Stimulated activated naive CD4-positive, alpha-beta T cell (primary cell): ENCODE measurements at places on chromosomes 11 and 22.

- DNase-seq = no peak
These were observed 3.6 kb upstream of the CCND1 start for GRCh38 chr11:69637198-69637940.

DNA sequence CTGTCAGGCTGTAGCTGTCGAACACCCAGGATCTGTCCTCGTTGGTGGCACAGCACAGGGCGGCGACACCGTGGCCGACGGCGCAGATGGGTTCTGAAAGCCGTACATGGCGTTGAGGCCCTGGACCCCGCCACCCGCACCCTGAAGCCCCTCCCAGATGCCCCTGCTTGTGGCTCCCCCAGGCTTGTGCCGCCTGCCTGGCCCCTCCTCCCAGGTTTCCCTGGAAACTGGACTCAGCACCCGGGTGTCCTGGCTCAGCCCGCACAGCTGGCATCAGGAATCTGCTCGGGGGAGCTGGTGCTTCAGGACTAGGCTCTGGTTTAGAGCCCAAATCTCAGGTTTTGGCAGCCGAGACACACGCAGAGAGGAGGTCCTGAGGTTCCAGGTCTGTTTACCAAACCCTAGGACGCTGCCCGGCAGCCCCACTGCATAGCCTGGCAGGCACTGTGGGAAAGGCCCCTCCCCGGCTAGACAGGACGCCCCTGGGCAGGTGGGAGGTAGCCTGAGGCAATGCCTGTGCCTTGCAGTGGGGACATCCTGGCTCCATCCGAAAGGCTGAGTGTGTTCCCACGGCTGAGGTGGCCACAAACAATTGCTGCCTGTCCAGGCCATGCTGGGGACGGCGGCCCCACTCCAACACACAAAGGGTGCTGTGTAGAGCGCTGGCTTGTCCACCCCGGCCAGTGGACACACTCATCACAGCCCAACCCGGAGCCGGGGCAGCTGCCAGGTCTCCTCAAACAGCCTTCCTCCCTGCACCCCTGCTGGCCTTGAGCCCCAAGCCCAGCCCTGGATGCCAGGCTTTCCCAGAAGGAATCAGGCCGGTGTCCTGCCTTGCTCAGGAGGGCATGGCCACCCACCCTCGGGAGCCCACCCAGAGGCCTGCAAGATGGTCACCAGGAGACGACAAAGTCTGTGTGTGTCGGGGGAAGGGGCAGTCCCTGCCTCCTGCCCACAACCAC lies 4.6 kb downstream of the GATD1 start:
- no peak for DNase-seq

DNA sequence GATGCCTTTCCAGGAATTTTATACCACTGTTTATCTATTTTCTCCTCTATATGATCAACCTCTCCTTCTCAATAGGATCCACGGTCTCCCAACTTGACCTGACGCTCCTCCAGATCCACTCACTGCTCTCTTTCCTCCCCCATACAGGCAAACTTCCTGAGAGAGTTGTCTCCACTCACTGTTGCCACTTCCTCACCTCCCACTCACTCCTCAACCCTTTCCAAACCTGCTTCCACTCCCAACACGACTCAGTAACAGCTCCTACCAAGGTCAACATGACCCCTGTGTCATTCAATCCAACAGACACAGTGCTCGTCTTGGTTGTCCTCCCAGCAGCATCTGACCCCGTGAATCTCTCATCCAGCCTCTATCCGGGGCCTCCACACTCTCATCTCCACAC lies 3.1 kb downstream of the APBB1 start:
- DNase-seq = no peak

- no peak for DNase-seq
These were observed 89.3 kb downstream of the BCR start for GRCh38 chr22:23269441-23270211.

- no peak for DNase-seq
These were observed 36.2 kb downstream of the DLG2 start for GRCh38 chr11:85590848-85591483.

DNA sequence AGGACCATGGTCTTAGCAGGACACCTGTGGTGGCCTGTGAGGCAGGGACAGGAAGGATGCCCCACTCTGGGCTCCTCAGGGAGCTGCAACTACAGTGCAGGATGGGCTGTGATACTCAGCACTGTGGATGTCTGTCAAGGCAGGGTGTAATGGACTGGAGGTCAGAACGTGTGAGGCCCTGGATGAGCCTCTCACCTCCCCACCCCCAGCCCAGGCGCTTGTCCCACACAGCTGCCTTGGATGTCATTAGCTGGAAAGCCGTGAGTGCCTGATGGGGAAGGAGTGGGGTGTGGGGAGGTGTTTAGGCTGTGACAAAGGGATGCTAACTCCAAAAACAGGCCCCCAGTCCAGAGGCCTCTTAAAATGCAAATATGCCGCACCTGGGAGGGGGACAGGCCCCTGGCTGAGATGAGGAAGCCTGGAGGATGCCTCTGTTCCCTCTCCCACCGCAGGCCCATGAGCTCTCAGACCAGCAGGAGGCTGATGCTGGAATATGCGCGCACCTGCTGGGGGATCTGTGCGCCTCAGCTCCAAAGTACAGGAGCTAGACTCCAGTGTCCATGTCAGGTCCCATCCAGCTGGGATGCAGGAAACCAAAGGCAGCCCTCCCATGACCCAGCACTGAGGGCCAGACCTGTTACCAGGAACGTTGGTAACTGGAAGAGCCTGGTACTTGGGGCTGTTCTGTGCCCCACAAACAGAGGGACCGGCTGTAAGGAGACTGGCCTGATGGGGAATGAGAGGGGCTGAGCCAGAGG lies 25.1 kb downstream of the RSPH14 start:
- DNase-seq = no peak

- no peak for DNase-seq
These were observed 13.6 kb downstream of the MRPL21 start for GRCh38 chr11:68889948-68890446.

DNA sequence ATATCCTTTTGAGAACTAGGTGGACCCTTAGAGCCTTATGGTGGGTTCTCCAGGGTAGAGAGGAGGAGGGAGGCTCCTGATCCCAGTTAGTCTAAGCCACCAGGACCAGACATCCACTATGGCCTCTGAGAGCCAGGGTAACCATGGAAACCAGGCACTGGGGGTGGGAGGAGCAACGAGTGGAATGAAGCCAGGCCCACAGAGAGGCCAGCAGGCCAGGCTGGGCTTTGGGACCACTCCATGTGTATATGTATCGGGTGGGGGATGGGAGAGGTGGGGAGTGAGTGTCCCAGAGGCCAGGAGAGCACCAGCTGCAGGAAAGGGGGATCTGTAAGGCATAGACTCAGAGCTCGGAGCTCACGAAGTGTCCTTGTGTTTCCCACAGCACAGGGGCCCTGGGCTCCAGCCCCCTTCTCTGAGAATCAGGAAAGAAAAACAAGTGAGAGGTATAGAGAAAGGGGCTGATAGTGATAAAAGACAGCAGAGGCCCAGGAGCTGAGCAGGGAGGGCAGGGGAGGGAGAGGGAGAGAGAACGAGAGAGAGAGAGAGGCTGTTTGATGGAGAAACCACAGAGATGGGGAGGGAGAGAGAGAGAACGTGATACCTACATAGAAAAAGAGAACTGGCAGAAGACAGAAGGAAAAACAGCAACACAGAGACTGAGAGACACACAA lies 15.5 kb upstream of the TSPAN18 start:
- no peak for DNase-seq

GRCh38 chr11:119344291-119345010 lies 2.1 kb downstream of the MFRP start:
- DNase-seq = no peak

DNA sequence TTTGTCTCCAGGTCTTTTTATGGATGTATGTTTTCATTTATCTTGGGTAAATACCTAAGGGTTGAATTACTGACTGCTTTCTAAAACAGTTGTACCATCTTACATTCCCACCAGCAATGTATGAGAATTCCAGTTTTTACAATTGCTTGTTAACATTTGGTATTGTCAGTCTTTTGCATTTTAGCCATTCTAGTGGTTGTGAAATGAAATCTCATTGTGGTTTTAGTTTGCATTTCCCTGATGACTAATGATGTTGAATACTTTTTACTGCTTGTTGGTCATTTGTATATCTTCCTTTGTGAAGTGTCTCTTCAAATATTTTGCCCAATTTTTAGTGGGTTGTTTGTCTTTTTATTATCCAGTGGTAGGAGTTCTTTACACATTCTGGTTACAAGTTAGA lies 92.8 kb downstream of the ARFGAP2 start:
- DNase-seq = no peak

GRCh38 chr11:47536915-47537314 lies 16.0 kb downstream of the CELF1 start:
- no peak for DNase-seq

DNA sequence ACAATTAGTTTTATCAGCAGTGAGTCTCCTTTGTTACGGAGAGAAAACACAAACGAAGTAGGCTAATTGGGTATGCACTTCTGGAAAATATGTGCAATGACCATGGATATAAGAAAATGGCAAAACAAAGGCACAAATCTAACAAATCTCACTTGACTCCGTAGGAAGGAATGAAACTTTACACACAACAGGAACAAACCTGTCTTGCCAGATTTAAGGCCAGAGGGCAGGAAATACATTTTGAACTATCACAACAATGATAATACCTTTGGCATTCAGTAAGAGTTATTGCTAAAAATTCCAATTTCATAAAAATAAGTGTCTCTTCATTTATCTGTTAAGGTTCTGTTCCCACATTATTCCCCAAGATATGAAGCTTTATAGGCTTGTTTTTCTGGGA lies 36.6 kb downstream of the SLC25A17 start:
- DNase-seq = no peak

DNA sequence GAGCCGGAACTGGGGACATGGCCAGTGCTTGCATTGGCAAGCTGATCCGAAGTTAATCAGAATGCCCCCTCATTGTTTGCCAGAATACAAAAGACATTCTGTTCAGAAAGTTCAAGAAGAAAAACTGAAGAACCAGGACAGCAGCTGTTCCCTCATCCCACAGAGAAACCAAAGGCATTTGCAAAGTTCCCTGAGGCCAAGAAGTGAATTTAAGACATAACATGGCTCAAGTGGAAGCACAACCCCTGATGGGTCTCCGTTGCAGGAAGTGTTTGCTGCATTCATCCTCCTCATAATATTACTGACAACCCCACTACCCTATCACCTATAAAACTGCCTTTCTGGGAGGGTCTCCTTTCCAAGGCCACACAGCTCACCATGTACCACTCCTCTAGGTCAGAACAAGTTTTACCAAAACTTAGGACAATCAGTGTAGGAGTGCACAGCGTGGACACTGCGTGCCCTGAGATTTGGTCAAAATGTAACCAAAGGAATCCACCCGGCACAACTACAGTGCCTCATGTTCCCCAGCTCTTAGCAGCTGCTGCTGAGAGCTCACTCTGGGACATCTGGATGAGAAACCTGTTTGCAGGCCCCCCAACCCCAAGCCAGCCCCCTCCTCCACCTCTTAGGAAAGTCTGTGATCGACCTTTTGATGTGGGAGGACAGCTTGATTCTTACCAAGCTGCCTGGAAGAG lies 101.6 kb upstream of the AKIP1 start:
- DNase-seq = no peak

GRCh38 chr22:25760848-25761595 lies 19.0 kb downstream of the MYO18B start:
- no peak for DNase-seq

- DNase-seq = no peak
These were observed 10.4 kb downstream of the KIRREL3 start for GRCh38 chr11:126989942-126990715.

- no peak for DNase-seq
These were observed 6.1 kb downstream of the THY1 start for GRCh38 chr11:119416606-119417580.

DNA sequence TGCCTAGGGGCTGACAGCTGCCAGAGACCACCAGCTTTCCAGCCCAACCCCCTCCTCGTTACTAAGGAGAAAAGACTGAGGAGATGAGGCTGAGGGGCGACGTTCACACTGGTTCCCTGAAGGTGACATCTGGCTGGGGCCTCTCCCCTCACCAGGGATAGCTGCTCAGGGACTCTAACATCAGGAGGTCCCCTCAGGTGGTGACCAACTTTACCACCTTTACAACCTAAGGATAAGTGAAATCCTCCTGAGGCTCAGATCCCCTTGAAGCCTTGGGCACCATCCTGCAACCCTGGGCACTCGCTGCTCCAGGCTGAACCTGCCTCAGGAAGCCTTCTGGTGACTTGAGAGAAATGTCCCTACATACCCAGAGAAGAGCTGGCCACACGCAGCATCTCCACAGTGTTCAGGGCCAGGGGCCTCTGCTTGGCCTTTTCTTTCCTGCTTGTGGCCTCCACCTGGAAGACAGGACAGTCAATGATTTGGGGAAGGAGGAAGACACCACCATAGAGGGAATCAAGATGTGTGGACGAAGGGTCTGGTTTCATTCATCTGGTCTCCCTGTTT lies 12.4 kb upstream of the PPM1F start:
- no peak for DNase-seq

- no peak for DNase-seq
These were observed 205.5 kb downstream of the CCT8L2 start for GRCh38 chr22:16387088-16387487.
